CD4-positive, CD25-positive, alpha-beta regulatory T cell (primary cell): ENCODE measurements at places on chromosomes 6 and 20.

DNA sequence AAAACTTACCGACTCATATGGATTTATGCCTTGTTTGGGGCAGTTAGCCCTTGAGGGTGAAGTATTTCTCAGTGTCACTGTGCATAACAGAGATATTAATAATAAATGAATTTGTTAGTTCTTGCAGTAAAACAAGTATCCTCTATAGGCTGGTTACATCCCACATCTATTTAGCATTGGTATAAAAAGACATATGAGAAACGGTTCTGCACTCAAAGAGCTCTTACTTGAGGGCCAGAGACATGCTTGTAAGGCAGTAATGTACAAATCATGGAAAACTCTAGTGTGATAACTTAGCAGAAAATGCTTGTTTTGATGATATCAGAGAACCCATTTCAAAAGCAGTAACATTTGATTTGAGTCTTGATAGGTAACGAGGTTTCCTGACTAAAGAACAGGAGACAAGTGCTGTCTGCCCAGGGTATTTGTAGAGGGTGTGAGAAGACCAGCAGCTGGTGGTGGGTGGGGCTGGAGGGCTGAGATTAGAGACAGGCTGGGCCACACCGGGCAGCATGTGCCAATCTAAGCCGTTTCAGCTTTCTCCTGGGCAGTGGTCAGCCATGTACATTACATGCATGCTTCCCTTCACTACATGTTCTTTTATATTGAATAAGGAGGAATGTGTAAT lies 46.3 kb downstream of the TULP4 start:
- H3K27me3 ChIP-seq = no peaks in the 10 kb centered on the region
- no peaks in the 10 kb centered on the region for H3K36me3 ChIP-seq

DNA sequence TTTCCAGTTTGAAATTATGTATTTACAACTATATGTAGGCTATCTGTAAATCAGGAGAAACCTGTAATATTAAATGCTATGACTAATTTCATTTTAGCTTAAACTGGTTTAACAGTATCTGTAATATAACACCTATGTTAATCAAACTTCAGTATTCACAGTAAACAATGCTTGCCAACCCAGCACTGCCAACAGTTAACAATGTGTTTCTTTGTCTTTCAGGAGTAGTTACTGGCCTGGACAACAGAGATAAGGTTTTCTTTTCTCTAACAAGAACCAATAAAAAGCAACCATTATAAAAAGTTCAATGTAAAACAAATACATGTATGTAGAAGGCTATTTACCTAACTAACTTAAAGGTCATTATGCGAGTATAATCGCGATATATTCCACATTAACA lies 158.8 kb downstream of the CDK19 start:
- no peaks in the 10 kb centered on the region for H3K27me3 ChIP-seq
- no peak for DNase-seq
- H3K4me1 ChIP-seq = peaks cover 6% of the 10 kb centered on the region
- H3K4me3 ChIP-seq = no peak overlapping the region

DNA sequence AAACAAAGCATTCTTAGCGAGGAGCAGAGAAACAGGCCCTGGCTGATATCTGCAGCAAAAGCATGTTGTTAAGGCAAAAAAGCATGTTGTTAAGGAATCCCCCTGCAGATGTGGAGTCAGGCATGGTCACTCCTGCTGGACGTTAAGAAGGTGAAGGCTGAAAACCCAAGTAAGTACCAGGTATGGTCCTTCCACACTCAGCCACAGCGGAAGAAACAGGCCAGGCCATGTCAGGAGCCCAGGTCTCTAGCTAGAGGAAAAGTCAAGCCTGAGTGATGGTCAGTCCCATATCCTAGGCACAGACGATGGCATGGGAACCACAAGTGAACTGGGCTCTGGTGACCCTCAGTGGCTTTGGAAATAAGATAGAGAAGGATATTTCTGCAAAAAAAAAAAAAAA lies 32.5 kb upstream of the MAS1L start:
- H3K36me3 ChIP-seq = no peaks in the 10 kb centered on the region
- DNase-seq = no peak
- H3K27me3 ChIP-seq = peaks cover 3% of the 10 kb centered on the region
- no peak overlapping the region for H3K27ac ChIP-seq
- no peak overlapping the region for H3K4me3 ChIP-seq

- H3K27me3 ChIP-seq = no peaks in the 10 kb centered on the region
- H3K36me3 ChIP-seq = no peaks in the 10 kb centered on the region
- no peak overlapping the region for H3K27ac ChIP-seq
- no peak for DNase-seq
These were observed 36.8 kb upstream of the FLRT3 start for GRCh38 chr20:14374196-14374595.

DNA sequence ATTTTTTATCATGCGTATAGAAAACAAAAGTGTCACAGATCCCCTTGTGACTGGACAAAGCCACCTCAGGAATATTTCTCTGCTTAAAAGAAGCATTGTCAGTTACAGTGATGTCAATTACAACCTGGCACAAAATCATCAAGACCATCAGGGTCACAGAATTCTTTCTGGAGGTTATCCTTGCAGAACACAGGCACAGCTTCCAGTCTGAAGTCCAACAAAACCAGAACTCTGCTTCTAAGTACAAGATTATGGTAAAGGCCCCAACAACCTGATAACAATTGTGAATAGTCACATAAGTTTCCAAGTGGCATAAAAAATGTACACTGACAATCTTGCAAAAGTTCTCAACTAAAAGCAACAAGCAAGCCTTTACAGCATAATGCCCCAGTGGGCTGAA lies 21.0 kb downstream of the PLAGL2 start:
- no peak overlapping the region for H3K27ac ChIP-seq
- H3K4me1 ChIP-seq = peaks cover 13% of the 10 kb centered on the region
- no peaks in the 10 kb centered on the region for H3K27me3 ChIP-seq
- no peak for DNase-seq
- H3K36me3 ChIP-seq = no peaks in the 10 kb centered on the region
- H3K4me3 ChIP-seq = no peak overlapping the region

- peaks cover 31% of the 10 kb centered on the region for H3K4me1 ChIP-seq
- no peak overlapping the region for H3K4me3 ChIP-seq
- no peak overlapping the region for H3K27ac ChIP-seq
- no peaks in the 10 kb centered on the region for H3K27me3 ChIP-seq
- no peak for DNase-seq
These were observed 256.4 kb downstream of the TMEM242 start for GRCh38 chr6:157066781-157067491.

DNA sequence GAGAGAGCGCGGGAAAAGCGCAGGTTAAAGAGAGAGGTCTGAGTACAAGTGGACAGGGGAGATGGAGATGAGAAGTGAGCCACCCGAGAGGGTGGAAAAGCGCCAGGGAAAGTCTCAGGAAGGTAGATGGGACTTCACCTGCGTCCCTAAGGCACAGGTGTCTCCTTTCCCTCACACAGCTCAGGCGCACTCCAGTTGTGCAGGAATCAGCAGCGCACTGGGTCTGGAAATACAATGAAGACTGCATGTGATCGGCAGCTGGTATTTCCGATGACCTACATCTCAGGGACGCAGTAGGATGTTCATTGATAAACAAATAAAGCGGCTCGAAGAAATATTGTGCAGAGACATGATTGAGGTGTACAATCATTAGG lies 432 bp upstream of the KHDRBS2 start:
- DNase-seq = no peak
- no peak overlapping the region for H3K4me3 ChIP-seq
- H3K27ac ChIP-seq = no peak overlapping the region
- no peaks in the 10 kb centered on the region for H3K4me1 ChIP-seq
- H3K36me3 ChIP-seq = no peaks in the 10 kb centered on the region

- no peak overlapping the region for H3K27ac ChIP-seq
- no peaks in the 10 kb centered on the region for H3K36me3 ChIP-seq
- no peak for DNase-seq
- H3K4me1 ChIP-seq = no peaks in the 10 kb centered on the region
These were observed 103.6 kb upstream of the SGK1 start for GRCh38 chr6:134421501-134421900.

DNA sequence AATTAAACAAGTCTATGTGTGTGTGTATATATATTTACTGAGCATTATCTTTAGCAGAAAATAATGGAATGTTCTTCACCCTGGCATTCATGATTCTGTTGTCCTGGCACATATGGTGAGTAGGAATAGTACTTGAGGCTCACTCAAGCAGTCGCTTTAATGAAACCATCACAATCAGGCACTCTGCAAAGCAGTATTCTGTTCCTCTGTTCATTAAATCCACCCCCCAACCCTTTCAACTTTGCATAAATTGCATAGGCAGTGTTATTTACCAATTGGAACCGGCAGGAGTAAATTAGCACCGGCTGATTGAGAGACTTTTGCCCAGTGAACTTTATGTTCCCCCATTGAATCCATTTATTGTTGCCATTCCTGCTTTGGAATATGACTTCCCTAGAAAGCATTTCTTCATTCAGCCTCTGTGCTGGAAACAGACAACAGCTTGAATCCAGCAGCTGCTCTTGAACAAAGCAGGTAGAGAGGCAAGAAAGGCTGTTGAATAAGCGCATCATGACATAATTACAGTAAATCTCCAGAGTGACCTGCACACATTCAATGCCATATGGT lies 268.0 kb upstream of the RNF217 start:
- no peak for DNase-seq
- no peaks in the 10 kb centered on the region for H3K4me1 ChIP-seq
- H3K27me3 ChIP-seq = no peaks in the 10 kb centered on the region
- H3K4me3 ChIP-seq = no peak overlapping the region

DNA sequence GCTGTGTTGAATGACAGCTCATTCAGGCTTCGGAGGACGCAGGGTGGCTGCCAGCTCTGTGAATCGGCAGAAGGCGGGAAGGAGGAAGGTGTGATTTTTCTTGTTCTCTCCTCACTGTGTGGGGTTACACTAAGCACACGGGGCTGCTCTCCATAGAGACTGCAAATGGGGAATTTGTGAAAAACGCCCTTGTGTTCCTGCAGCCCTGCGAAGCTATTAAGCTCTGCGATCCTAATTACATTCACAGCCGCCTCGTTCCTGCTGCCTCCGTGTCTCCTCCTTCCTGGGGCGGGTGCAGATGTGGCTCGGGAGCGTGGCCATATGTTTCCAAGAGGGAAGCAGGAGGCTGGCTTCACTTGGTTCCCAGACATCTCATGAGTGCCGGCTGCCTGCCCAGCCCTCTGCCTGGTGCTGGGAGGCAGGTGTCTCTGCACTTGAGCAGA lies 124.0 kb downstream of the TOX2 start:
- no peak overlapping the region for H3K27ac ChIP-seq
- H3K4me3 ChIP-seq = no peak overlapping the region
- DNase-seq = no peak
- H3K27me3 ChIP-seq = no peaks in the 10 kb centered on the region
- H3K36me3 ChIP-seq = no peaks in the 10 kb centered on the region
